Breast epithelium (tissue), 4 donors: ENCODE measurements at places on chromosomes 4 and X. TPM values are rescaled to one million over a fixed set of nuclear protein-coding genes. Genes with fewer than 3 reads are reported as not detected.
A peak's percentile ranks its signal among the peaks of the same experiment; 100 is the strongest.

CXorf66 gene
- total RNA-seq: not detected

- no peak for DNase-seq
Measured at GRCh38 chrX:148784856-148785255, 284.4 kb downstream of the AFF2 start.

GRCh38 chrX:22186165-22186564 is 86.5 kb upstream of the CBLL2 start:
- no peak for DNase-seq

- no peak for DNase-seq
Measured at GRCh38 chr4:176906709-176907108, 114.0 kb upstream of the VEGFC start.

DNA sequence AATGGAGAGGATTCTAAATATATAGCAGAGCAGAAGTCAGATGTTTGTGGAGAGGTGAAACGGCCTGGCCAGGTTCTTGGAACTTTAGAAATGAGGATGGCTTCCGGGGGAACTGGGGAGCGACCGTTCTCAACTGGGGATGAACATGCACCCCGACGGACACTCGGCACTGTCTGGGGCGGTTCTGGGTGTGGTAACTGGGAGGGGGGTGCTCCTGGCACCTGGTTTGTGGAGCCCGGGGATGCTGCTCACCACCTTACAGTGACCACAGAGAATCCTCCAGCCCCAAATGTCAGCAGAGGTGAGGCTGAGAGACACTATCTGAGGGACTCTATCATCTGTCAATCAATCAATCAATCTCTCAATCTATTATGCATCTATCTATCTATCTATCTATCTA is 69.0 kb upstream of the PPP2R3B start:
- DNase-seq: peak; percentile 34

GRCh38 chr4:183912585-183912984 is 7.5 kb downstream of the STOX2 start:
- DNase-seq: no peak

PNMA6F gene
- total RNA-seq: not detected

GRCh38 chr4:76640353-76640910 is 205.4 kb downstream of the SHROOM3 start:
- peak; percentile 65 for DNase-seq

DNA sequence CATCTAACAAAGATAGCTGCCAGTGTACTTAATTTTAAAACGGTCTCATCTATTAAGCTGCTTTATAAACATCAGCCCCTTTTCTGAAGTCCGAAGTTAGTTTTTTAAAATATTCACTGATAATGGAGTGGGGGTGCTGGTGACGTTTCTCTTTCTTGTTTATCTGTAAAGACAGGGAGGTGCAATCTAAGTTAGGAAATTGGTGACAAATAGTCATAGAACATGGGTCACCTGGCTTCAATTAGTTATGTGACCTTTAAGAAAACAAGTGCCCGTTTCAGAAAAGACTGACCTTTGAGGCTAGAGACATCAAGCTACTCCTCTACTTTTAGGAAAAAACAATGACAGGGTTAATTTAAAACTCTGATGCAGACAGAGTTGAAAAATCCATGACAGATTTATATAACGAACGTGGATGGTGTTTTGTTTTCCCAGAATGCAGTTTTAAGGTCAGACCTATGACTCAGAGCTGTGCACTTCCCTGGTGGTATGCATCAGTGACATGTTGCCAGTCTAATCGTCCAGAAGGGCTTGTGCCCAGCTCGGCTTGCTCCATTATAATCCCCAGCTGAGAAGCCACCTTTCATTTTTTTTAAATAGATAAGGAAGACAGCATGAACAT is 38.2 kb downstream of the FHL1 start:
- DNase-seq: no peak

DNA sequence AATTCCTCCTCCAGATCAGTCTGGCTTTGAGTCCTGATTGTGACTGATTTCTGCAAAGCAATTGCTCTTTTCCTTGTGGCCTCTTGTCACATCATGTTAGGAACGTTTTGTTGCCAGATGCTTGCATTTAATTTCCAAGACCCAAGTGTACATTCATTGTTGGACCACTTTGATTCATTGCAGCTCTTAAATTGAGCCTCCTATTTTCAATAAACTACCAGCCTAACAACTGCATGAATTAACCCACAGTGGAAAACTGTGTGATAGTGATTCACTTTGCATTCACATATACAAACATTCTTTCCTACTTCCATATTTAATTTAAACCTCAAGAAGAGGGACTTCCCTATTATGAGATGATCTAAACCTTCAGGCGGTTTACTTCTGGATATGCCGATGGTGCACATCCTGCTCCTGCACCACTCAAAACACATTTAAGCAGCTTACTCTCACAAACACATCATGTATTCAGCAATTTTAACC is 118.4 kb downstream of the AFF1 start:
- DNase-seq: no peak

GRCh38 chr4:62235911-62236310 is 1035.8 kb downstream of the ADGRL3 start:
- no peak for DNase-seq

PUDP gene
- 20.3 TPM for total RNA-seq

DNA sequence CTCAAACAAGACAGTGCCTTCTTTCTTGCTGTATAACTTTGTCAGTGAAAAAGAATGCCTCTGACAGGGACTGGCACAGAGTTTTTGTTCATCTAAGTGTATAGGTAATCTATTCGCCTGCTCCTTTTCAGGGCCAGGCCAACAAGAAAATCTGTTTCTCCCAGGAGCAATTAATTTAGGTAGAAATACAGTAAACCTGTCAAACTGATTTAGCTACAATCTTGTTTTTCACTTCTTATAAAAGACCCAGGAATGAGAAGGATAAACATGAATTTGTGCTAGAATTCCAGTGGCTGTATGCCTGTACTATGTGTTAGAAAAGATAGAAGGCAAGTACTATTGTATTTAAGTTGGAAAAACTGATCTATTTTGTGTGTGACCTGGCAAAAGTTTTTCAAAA is 6.1 kb downstream of the TMA16 start:
- no peak for DNase-seq

TEC gene
- 2.9 TPM for total RNA-seq
